ENCODE measurements at places on chromosomes 3 and 15.
A peak's percentile ranks its signal among the peaks of the same experiment; 100 is the strongest.

DNA sequence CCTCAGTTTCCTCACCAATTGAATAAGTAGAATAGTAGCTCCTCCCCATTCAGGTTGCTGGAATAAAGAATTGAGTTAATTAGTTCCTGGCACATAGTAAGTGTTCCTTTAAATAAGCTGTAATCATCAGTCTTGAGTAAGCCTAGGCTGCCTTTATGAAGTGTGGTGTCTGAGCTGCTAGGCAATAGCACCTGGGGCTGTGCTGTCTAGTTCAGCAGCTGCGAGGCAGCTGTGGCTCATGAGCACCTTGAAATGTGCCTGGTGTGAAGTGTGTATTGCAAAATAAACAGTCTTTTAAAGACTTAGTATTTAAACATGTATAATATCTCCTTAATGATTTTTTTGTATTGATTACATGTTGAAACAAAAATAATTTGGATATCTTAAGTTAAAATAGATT is 77.6 kb downstream of the TOP2B start:
- DNase-seq = no peak

- DNase-seq = no peak
Observed at GRCh38 chr3:111881480-111881879, 22.4 kb downstream of the PHLDB2 start.

DNA sequence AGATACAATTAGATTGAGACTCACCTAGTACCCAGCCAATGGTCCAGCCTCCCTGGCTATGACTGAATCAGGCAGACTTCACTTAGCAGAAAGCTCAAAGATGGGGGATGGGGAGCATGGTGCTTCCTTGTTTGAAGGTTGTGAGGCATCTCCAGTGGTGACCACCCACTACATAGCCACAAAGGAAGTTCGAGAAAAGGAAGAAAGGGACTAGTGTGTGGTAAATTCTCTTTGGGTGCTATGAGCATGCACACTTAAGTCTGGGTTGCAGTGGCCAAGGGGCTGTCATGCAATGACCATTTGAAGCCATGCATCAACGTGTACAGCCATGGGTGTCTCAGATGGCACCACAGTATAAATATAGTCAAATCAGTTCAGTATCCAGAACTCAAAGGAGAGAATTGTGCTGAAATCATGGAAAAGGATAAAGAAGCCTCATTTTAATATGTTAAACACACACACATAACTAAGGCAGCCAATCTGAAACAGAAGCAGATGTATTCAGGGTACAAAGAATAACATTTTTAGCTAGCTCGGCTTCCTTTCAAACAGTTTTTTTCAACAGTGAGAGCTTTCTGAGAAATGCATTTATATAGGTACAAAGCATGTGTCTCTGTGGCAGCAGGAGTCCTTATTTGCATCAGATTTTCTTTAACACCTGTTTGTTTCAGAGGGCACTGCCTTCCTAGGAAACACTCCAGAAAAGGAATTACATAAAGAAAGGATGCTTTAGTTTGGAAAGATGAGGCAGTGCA is 275.5 kb downstream of the GAP43 start:
- no peak for DNase-seq

DNA sequence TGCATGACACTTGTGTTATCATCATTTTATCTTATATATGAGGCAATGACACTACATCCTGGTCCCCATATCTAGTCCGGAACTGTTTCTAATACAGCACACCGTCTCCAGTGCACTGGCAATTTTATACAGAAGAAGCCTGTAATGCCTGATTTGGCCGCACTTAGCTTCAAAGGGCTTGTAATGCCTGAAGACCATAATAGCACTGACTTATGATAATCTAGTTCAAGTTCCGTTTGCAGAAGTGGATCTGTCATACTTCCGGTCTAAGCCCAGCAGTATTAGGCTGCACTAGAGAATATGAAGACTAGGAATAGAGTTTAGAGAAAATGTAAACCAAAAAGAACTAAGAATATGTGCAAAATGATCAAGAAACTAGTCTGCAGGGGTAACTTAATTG is 1.3 kb downstream of the BNIP2 start:
- no peak for DNase-seq

DNA sequence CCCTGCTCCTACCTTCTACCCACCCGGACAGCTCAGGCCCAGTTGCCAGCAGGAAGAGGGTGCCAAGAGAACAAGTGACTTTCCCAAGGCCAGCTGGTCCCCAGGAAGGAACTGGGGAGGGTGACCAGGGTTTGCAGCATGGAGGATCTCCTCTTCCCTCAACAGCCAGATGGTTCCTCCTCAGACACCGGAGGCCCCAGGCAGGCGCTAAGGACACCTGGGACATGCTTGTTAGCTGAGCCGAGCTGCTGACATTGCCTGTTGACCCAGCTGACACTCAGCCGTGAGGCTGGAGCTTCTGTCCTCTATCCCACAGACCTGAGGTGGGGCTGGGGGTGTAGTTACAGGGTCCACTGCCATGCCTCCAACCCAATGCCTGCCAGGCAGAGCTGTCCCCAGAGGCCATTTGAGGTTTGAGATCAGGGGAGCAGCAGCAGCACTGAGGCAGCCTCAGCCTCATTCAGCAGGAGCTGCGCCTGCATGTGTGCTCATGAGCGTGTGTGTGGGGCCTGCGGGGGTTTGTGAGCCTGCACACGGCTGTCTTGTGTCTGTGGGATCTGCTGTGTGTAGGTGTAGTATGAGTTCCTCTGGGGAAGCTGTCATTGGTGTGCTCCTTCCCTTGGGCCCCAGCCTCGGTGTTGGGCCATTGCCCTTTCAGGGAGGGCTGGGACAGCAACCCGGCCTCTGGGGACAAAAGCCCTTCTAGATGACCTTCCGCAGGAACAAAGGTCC is 7.1 kb downstream of the CPLX3 start:
- DNase-seq = no peak

GRCh38 chr15:81809543-81809942 is 236.3 kb downstream of the MEX3B start:
- peak; percentile 32 for DNase-seq

DNA sequence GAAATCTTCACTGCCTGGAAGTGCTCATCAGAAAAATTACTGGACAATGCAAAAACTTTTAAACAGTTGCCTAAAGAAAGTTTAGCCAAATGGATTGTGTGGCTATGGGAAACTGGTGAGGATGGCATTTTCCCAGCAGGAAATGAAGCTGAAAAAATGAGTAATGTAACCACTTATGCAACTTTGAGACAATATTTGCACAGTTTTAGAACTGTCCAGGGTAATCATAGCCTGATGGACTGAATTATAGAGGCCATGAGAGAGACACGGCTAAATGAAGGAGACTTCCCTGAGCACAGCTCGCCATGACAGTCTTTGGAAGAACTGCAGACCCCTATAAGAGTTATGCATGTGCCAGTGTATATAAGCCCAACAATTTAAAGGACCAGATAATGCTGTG is 881.5 kb downstream of the VGLL3 start:
- no peak for DNase-seq

- DNase-seq = no peak
Observed at GRCh38 chr3:111151438-111151837, 79.8 kb downstream of the NECTIN3 start.

DNA sequence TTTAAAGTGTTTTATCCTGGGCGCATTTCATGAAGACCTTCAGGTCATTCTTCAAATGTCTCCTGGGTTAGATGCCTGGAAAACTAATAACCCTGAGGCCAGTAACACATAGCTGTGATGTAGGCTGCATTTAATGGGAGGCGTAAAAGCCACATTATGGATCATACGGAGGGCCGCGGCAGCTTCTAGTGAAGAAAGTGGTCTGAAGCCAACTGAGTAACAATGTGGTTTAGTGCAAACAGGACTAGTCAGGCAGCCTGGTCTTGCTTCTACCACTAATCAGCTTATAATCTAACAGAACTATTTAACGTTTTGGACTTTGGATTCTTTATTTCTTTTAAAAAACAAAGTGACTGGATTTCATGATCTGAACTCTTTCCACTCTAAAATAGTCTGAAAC is 54.4 kb downstream of the ADAMTSL3 start:
- DNase-seq = no peak

DNA sequence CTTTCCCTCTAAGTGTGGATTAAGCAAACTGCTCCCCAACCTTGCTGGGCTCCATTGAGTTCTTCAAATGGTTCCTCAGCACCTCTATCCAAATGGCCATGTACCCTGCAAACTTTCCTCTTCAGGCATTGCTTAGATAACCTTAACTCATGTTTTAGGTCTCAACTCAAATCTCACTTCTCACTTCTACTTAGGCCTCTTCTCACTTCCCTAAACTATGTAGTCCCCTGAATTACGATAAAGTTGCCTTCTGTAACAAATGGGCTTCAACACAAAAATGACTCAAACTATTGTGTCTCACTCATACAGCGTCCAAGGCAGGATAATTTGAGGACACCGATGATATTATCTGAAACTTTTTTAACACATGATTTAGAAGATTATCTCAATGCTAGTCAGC is 62.4 kb upstream of the STAC start:
- no peak for DNase-seq

GRCh38 chr3:51974963-51975851 is at the start of gene ABHD14A:
TSS of gene ABHD14A (plus strand) at chr3:51975064. CDS start at chr3:51975136, 72 bp downstream.
- peak; percentile 13 for DNase-seq

- no peak for DNase-seq
Observed at GRCh38 chr3:53845103-53845880, 927 bp downstream of the CHDH start.

DNA sequence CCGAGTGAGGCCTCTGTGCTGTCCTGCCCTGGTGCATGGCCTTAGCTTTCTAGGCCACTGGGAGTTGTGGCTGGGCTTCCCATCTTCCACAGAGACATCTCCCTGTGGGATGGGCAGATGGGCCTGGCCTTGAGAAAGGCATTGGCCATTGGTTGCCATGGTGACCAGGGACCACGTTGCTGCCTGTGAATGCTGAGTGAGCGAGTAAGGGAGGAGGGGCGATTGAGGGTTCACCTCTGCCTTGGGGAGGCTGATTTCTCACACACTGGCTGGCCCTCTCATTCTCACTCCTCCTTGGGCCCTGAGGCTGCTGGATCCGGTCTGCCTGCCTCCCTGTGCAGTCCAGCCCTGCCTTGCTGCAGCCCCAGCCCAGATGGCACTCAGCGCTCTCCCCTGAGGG is 26.4 kb upstream of the DOCK3 start:
- DNase-seq = no peak

GRCh38 chr3:11545186-11545851 is 98.4 kb downstream of the VGLL4 start:
- DNase-seq = no peak

GRCh38 chr3:183924956-183925355 is 40.3 kb upstream of the PARL start:
- no peak for DNase-seq

- DNase-seq = no peak
Observed at GRCh38 chr3:58938057-58938456, 111.8 kb downstream of the CFAP20DC start.

DNA sequence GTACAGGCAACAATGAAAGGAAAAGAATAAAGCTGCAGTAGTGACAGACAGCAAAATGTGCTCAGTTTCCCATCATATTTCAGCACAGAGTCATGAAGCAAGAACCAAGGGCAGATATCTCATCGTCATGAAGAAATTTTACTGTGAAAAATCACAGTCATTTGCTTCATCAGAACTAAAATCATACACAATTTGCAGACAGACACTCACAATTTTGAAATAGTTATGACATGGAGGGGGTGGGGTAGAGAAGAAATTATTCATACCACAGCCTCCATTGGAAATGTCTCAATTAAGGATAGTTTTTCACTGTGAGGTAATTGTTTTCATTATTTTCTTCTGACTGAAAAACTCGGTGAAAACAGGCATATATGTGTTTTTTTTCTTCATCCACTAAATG is 78.8 kb upstream of the CNTN3 start:
- DNase-seq = no peak

GRCh38 chr15:25982736-25983135 is 119.6 kb upstream of the ATP10A start:
- DNase-seq = no peak

GRCh38 chr3:172074586-172074985 is 35.2 kb downstream of the FNDC3B start:
- no peak for DNase-seq

- DNase-seq = no peak
Observed at GRCh38 chr15:68384451-68385239, 47.3 kb downstream of the ITGA11 start.

Measured in NCI-H1092 (cell line).